Adrenal gland (tissue), 19 donors: ENCODE measurements at places on chromosomes 4 and X.
A peak's percentile ranks its signal among the peaks of the same experiment; 100 is the strongest.

DNA sequence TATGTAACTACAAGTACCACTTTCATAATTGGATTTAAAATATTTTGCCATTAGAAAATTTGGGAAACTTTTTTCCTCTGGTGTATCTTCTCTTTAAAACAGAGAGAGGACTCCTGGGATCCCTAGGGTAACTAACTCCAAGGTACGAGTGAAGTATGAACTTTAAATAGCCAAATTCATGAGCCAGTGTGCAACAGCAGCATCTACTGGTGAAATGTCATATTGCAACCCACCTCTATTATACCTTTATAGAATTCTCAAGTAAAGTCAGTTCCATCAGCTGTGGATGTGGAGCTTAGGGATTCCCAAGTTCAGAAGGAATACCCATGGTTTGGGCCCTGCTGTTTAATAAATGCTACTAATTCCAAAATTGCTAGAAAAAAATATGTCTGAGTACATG is 282.7 kb upstream of the TAPT1 start:
- no peak for DNase-seq
- no peak overlapping the region for H3K27ac ChIP-seq
- no peak overlapping the region for H3K4me3 ChIP-seq
- H3K36me3 ChIP-seq = no peaks in the 10 kb centered on the region

GRCh38 chr4:155592938-155593297 is 73.7 kb upstream of the GUCY1A1 start:
- DNase-seq = no peak
- H3K4me3 ChIP-seq = no peak overlapping the region
- no peaks in the 10 kb centered on the region for H3K27me3 ChIP-seq
- H3K27ac ChIP-seq = no peak overlapping the region

DNA sequence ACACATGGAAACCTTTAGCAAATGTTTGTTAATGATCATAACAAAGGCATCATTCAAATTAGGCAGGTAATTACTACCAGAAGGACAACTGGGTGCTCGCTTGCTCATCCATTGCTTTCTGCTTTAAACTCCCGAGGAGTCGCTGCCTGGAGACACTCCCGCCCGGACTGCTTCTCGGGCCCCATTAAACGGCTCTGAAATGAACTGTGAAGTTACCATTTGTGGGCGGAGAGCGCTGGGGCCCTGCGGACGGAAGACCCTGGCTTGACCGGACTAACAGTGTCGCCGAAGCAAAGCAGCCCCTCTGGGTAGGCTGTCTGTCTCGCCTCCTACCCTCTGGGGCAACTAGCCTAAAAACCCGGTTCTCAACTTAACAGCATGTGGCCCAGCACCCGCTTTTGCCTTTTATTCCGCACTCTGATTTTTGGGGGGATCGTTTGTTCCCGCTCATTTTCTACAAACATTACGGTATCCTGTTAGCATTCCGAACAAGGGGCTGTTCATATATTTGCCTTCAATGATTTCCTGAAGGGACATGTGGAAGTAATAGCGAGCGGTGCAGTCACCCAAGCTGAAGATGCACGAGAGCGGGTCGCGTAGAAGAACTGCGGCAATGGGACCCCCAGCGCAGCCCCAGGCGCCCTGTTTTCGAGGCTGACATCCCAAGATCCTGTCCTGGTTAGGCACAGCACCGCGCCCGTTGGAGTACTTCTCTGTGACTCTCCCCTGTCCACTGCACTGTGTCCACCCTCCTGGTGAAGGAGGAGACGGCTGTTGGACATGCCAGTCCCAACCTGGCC is 1.6 kb upstream of the PDGFRA start:
- no peaks in the 10 kb centered on the region for H3K36me3 ChIP-seq
- peaks cover 67% of the 10 kb centered on the region for H3K27me3 ChIP-seq
- no peak overlapping the region for H3K27ac ChIP-seq
- peaks cover 15% of the 10 kb centered on the region for H3K4me1 ChIP-seq
- H3K4me3 ChIP-seq = no peak overlapping the region
- DNase-seq = peak; percentile 41

GRCh38 chr4:185523862-185524261 is 11.4 kb downstream of the PDLIM3 start:
- H3K27me3 ChIP-seq = no peaks in the 10 kb centered on the region
- H3K36me3 ChIP-seq = no peaks in the 10 kb centered on the region
- DNase-seq = no peak
- H3K27ac ChIP-seq = no peak overlapping the region

- H3K27ac ChIP-seq = no peak overlapping the region
- no peaks in the 10 kb centered on the region for H3K36me3 ChIP-seq
- no peak for DNase-seq
These were observed 176.6 kb upstream of the NR3C2 start for GRCh38 chr4:148618856-148619255.

- H3K27ac ChIP-seq = no peak overlapping the region
- no peaks in the 10 kb centered on the region for H3K36me3 ChIP-seq
- no peak overlapping the region for H3K4me3 ChIP-seq
- no peaks in the 10 kb centered on the region for H3K27me3 ChIP-seq
- H3K4me1 ChIP-seq = no peaks in the 10 kb centered on the region
These were observed 38.9 kb upstream of the CLCN4 start for GRCh38 chrX:10117864-10118377.

DNA sequence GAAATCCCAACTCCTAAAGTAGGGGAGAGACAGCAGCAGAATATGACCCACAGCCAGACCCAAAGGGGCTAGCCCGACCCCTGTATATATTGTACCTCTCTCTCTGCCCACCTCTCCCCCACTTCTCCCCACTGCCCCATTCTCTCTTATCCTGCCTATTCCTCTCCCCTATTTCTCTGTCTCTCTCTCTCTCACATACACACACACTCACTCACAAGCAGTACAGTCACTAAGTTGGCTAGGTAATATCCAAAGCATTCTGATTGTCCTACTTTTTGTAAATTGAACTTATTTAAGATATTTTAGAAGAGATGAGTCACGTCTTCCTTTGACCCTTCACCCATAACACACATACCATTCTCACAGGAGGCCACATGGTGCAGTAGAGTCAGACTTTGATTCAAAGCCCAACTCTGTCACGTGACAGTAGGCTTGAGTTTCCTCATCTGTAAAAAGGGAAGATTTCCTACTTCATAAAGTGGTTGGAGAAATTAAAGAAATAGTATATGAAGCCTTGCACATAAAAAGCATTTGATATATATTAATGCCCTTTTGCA is 29.5 kb downstream of the SRPX2 start:
- no peak overlapping the region for H3K27ac ChIP-seq
- no peak for DNase-seq
- no peak overlapping the region for H3K4me3 ChIP-seq
- no peaks in the 10 kb centered on the region for H3K36me3 ChIP-seq
- H3K4me1 ChIP-seq = no peaks in the 10 kb centered on the region

- no peaks in the 10 kb centered on the region for H3K4me1 ChIP-seq
- DNase-seq = no peak
- H3K4me3 ChIP-seq = no peak overlapping the region
These were observed 127.3 kb downstream of the TMA16 start for GRCh38 chr4:163621821-163622220.

DNA sequence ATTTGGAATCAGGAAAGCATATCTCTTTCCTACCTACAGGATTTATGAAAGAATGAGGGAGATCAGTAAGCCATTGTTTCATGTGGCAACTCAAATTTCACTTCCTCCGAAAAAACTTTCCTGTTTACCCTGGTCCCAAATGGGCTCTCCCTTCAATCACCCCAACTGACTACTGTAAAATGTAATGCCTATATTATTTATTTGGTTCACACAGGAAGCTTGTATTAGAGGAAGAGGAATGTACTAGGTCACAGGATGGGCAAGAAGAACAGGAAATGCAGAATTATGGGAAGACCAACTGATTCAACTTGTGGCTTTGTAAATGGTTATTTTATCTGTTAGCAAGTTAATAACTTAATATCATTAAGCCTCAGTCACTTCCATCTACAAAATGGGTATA is 23.1 kb downstream of the COL4A6 start:
- no peak for DNase-seq
- no peaks in the 10 kb centered on the region for H3K36me3 ChIP-seq
- no peaks in the 10 kb centered on the region for H3K4me1 ChIP-seq
- H3K27ac ChIP-seq = no peak overlapping the region

DNA sequence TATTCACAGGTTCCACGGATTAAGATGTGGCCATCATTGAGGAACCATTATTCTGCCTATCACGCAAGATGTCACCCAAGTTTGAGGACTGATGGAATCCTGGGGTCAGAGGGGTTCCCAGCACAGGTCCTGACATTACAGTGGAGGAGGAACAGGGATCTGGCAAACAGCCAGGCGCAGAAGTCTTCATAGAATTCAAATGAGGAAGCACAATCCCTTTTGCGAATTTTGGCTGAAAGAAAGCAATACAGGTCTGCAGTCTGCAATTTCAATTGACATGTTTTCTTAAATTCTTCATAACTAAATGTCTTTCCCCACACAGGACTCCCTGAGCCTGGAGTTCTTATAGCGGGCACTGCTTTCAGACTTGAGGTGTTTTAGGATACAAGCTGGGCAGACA is 14.5 kb downstream of the DOCK11 start:
- no peak overlapping the region for H3K27ac ChIP-seq
- no peaks in the 10 kb centered on the region for H3K4me1 ChIP-seq
- H3K4me3 ChIP-seq = no peak overlapping the region

GRCh38 chr4:181525634-181526033 is 717.6 kb upstream of the TENM3 start:
- DNase-seq = no peak
- H3K4me1 ChIP-seq = no peaks in the 10 kb centered on the region
- H3K36me3 ChIP-seq = no peaks in the 10 kb centered on the region
- H3K4me3 ChIP-seq = no peak overlapping the region
- no peak overlapping the region for H3K27ac ChIP-seq
- H3K27me3 ChIP-seq = no peaks in the 10 kb centered on the region

DNA sequence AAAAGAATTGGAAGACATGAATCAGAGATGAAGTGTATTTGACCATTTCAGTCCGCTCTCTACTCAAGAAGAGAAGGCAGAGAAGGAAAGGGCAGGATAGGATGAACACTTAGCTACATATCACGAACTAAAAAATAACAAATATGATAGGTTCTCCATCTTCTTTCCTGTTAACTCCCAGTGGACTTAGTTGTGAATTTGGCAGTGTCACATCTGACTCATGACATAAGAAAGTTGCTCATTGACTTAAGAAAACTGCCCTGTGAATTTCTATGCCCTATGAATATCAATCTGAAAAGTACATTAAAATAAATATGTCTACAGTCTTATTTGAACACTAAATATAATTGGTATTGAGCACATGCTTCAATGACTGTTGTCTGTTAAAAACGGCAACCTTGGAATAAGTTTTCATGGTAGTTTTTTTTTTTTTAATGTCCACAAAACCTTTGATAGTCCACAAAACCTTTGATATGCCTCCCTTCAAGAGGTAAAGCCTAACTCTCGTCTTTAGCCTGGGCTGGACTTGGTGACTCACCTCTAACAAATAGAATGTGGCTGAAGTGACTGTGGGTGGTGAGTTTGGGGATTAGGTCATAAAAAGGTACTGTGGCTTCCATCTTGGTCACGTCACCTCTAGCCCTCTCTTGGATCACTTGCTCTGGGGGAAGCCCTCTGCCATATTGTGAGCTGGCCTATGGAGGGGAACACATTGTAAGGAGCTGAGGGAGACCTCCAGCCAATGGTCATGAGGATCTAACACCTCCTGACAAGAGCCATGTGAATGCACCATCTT is 184.7 kb upstream of the S100G start:
- no peak for DNase-seq
- no peaks in the 10 kb centered on the region for H3K4me1 ChIP-seq
- H3K27me3 ChIP-seq = peaks cover 5% of the 10 kb centered on the region
- no peak overlapping the region for H3K4me3 ChIP-seq
- no peak overlapping the region for H3K27ac ChIP-seq

GRCh38 chrX:150880808-150881165 is 17.7 kb downstream of the CD99L2 start:
- no peaks in the 10 kb centered on the region for H3K4me1 ChIP-seq
- H3K27me3 ChIP-seq = no peaks in the 10 kb centered on the region
- H3K4me3 ChIP-seq = no peak overlapping the region
- no peak for DNase-seq
- H3K27ac ChIP-seq = no peak overlapping the region

- no peaks in the 10 kb centered on the region for H3K36me3 ChIP-seq
- peak; percentile 1 for DNase-seq
- H3K27me3 ChIP-seq = peaks cover 4% of the 10 kb centered on the region
These were observed 10.9 kb upstream of the ASMTL start for GRCh38 chrX:1463581-1463980.

GRCh38 chrX:133550665-133551485 is 135.6 kb upstream of the GPC4 start:
- H3K27me3 ChIP-seq = peaks cover 6% of the 10 kb centered on the region
- H3K4me3 ChIP-seq = no peak overlapping the region
- DNase-seq = no peak
- no peak overlapping the region for H3K27ac ChIP-seq
- no peaks in the 10 kb centered on the region for H3K4me1 ChIP-seq

- no peaks in the 10 kb centered on the region for H3K36me3 ChIP-seq
- H3K4me3 ChIP-seq = no peak overlapping the region
- DNase-seq = no peak
- no peaks in the 10 kb centered on the region for H3K4me1 ChIP-seq
- no peak overlapping the region for H3K27ac ChIP-seq
These were observed 44.9 kb upstream of the PHF8 start for GRCh38 chrX:54089191-54089590.

GRCh38 chrX:123464709-123465108 is 268.1 kb downstream of the THOC2 start:
- no peaks in the 10 kb centered on the region for H3K36me3 ChIP-seq
- H3K4me3 ChIP-seq = no peak overlapping the region
- no peak for DNase-seq
- H3K4me1 ChIP-seq = no peaks in the 10 kb centered on the region
- no peak overlapping the region for H3K27ac ChIP-seq

GRCh38 chr4:142293536-142293935 is 552.6 kb downstream of the INPP4B start:
- H3K4me1 ChIP-seq = peaks cover 5% of the 10 kb centered on the region
- no peaks in the 10 kb centered on the region for H3K36me3 ChIP-seq
- no peak for DNase-seq
- H3K27ac ChIP-seq = no peak overlapping the region

- peak; percentile 61 for DNase-seq
- no peaks in the 10 kb centered on the region for H3K36me3 ChIP-seq
- H3K4me1 ChIP-seq = peaks cover 1% of the 10 kb centered on the region
- no peaks in the 10 kb centered on the region for H3K27me3 ChIP-seq
These were observed 59.1 kb downstream of the SCD5 start for GRCh38 chr4:82739287-82740190.

- no peaks in the 10 kb centered on the region for H3K4me1 ChIP-seq
- no peak for DNase-seq
- H3K27ac ChIP-seq = no peak overlapping the region
- no peak overlapping the region for H3K4me3 ChIP-seq
- no peaks in the 10 kb centered on the region for H3K36me3 ChIP-seq
These were observed 114.0 kb upstream of the ENPEP start for GRCh38 chr4:110361921-110362320.

DNA sequence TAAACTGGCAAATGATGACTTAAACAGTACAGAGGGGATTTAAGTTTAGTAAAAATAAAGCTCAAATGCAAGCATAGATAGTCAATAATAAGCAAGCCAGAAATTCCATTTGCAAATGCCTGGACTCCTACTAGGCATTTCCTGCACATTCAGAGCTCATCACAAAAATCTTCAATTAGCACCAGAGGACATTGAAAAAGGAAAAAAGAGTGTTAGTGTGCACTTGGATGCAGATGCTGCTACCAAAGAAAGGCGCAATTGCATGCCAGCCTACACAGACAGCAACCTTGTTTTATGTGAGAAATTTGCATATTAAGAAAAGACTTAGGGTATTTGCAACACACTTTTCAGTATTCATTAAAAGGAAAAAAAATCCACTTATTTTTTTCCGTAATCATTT is 282.1 kb downstream of the GRIA2 start:
- DNase-seq = no peak
- H3K36me3 ChIP-seq = no peaks in the 10 kb centered on the region
- H3K4me1 ChIP-seq = no peaks in the 10 kb centered on the region
